Forelimb muscle (tissue), 1 donor: ENCODE measurements at places on chromosomes 7 and 10.

- no peak for DNase-seq
Observed at GRCh38 chr7:41006306-41006995, 696.4 kb downstream of the INHBA start.

DNA sequence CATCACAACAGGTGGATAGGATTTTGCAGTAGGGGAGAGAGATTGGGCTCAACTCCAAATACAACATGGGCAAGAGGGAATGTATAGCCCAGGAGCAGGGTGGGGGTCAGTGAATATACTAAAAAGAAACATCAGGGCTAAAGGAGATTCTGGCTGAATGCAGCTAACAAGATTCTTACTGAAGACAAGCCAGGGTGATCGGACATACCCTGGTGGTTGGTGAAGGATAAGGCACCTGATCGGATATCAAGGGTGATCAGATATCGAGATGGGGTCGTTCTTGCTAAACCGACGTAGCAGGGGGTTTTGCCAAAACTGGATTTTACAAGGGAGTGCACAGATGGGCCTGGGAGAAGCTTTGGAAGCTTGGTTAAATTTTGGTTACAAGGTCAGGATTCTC lies 34.4 kb downstream of the WIPF3 start:
- DNase-seq, result no peak

- no peak for DNase-seq
Observed at GRCh38 chr10:91077549-91078071, 142.9 kb upstream of the PCGF5 start.

DNA sequence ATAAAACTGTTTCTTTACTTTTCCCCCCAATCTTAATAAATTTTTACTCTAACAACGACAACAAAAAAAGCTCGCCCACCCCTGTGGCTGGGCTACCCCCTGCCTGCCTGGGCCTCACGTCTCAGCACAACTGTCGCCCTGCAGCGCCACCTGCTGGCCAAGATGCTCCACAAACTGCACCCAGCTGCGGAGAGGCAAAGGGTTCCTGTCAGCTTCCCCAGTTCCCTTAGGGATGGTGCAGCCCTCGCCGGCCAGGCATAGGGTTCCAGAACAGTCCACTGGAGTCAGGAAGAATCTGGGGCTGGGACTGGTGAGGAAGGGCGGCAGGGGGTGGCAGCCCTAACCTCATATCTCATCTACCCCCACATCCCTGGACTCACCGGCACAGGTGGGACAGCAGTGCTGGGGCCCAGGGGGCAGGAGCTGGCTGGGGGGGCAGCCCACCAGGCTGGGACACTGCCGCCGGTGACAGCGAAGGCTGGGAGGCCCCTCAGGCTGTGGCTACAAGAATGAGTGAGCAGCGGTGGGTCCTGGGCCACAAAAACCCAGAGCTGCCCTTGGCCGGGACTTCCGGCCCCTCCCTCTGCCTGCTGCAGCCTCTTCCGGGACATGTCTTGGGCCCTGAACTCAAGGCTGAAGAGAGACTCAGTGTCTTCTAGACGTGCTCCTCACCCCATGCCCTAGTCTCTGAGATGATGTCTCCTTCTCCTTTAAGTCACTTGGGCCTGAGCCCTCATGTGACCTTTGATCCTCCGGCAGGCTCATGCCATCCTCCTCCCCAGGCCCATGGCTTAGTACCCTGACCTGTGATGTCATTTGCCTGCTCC lies 21.2 kb downstream of the ATP6V1F start:
- DNase-seq, result no peak

DNA sequence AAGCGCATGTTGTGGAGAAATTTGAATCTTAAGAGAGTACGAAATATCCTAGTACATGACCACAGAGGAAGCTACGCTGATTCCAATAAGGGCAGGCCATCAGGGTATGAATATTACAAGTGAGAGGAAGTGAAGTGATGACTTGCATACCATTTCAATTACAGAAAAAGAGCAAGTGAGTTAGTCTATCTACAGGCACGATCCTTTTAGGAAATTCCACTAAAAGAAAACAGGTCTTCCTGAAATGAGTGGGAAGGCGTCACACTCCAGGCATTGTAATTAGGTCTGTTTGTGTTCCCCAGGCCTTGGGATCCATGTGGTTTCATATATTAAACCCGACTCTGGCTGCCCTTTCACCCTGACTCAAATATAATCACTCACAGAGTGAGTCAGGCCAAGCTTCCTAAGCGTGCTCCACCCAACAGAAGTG lies 152.5 kb downstream of the SEMA3A start:
- no peak for DNase-seq
